ENCODE measurements at places on chromosomes 13 and 19. TPM values are rescaled to one million over a fixed set of nuclear protein-coding genes. Genes with fewer than 3 reads are reported as not detected.

GRCh38 chr19:19145684-19146608 is 7.7 kb upstream of the TMEM161A start:
- peak; percentile 58 for DNase-seq

DNA sequence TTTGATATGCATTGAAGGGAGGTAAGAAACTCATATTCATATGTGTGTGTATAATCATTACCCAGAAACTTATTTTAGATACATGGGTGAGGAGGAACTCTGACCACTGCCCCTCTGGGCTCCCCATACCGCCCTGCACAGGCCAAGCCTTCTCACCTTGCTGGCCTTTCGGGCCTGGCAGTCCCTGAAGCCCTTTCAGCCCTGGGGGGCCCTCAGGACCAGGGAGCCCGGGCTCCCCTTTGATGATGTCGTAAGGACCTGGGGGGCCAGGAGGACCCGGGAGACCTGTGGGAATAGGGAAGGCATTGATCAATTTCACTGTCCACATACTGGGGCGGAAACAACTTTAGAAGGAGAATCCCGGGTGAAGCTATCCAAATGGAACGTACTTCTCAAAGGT is 142.3 kb downstream of the COL4A1 start:
- DNase-seq: no peak

DNA sequence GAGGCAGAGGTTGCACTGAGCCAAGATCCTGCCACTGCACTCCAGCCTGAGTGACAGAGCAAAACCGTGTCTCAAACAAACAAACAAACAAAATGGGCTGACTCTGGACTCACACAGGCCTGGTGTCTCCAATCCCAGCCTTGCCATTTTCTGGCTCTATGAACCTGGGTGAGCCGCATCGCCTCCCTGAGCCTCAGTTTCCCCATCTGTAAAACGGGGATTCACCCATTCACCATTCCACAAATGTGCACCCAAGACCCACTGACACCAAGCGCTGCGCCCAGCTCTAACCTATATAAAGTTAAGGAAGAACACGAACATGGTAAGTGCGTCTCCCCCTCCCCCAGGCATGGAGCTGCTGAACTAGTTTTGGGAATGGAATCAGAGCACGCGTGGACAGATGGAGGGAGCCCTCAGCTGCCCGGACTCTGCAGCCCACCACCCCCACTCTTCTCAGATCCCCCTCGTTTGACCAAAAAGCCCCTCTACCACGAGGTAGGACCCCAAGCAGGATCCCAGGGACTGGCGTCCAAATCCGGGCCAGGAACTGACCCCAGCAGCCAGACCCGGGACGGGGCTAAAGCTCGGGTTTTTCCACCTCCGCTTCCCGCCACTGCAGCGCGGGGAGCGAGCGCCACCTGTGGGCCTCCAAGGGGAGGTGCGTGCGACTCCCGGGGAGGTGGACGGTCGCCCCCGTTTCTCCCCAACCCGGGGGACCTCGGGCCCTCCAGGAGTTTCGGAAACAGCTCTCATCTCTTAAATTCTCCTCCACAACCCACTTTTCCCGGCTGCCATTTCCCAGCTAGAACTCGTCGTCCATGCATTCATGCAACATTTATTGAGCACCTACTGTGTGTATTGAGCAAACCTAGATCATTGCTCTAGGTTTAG is 33.0 kb upstream of the ADGRE5 start:
- DNase-seq: peak; percentile 37

- peak; percentile 51 for DNase-seq
Measured at GRCh38 chr13:21616880-21617279, 12.9 kb upstream of the MICU2 start.

DNA sequence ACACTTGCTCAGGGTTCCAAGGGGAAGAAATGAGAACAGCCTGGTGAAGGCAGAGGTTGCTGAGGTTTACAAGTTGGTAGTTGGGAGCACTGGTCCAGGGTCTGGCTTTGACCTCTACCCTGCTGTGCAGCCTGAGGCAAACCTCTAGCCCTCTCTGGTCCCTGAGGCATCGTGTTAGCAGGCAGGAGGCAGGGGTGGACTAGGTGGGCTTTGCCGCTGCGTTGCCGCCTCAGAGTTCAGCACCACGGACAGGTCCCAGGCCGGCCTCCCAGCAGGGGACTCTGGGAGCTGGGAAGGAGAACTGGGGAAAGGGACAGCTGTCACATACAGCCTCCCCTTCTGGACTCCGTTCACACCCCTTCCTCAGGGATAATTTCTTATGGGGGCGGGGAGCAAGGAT is 3.1 kb downstream of the NCAN start:
- peak; percentile 19 for DNase-seq

- DNase-seq: no peak
Measured at GRCh38 chr19:35852029-35852780, at the start of gene NPHS1. TSS of gene NPHS1 (minus strand) at chr19:35852504. CDS start at chr19:35851837, 667 bp downstream.

DNA sequence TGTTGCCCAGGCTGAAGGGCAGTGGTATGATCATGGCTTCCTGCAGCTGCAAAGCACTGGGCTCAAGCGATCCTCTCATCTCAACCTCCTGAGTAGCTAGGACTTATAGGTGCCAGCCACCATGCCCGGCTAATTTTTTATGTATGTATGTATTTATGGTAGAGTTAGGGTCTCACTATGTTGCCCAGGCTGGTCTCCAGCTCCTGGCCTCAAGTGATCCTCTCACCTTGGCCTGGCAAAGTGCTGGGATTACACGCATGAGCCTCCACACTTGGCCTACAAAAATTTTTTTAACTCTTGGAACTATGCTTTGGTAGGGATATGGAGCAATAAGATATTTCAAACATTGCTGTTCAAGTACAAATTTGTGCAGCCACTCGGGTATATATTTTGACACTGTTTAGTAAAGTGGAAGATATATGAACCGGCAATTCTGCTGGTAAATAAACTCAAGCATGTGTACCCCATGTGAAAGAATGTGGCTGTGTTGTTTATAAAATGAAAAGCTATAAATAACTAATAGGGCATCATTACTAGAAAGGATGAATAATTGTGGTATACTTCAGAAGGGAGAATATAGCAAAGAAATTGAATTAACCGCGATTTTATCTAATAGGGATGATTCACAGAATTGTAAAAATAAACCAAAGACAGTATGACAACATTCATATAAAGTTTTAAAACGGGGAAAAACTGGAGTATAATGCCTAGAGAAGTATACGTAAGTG is 1.1 kb downstream of the ZNF566 start:
- no peak for DNase-seq

GRCh38 chr13:30880856-30881155 is 25.3 kb upstream of the MEDAG start:
- DNase-seq: peak; percentile 73

GRCh38 chr13:104385404-104385803 is 1319.2 kb upstream of the SLC10A2 start:
- no peak for DNase-seq

DNA sequence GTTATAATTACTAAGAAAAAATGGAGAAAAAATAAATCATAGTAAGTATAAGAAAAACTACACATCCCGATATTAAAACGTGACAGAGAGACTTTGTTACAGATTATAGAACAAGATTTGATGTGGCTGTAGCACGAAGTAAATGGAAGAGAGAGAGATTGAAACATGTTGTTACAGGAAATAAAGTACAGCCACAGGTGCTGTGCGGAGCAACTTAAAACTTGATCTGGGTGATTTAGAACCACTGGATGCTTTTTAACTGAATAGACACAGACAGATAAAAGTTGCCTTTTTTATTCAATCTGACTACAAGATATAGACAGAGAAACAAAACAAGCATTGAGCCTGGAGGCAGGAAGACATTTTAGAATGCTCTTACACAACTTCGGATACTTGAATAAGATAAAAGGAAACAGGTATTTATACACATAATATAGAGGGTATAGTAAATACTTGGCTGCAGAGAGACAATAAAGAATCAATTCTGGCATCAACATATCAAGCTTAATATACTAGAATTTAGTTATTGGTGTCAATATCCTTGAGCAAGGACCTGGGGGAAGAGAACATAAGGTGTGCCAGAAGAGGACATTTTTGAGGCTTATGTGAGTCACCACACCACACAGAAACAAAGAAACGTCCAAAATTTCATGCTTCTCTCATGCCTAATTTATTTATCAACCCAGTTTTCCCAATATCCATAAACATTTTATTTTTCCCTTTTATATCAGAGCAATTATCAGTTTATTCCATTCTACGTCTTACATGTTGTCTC is 548.5 kb downstream of the SLITRK1 start:
- no peak for DNase-seq

GRCh38 chr13:99687723-99688397 is 186.6 kb downstream of the TM9SF2 start:
- DNase-seq: no peak

GRCh38 chr13:24212674-24213073 is 52.2 kb downstream of the SPATA13 start:
- DNase-seq: no peak

GRCh38 chr13:38824342-38824741 is 137.5 kb downstream of the FREM2 start:
- DNase-seq: no peak

DNA sequence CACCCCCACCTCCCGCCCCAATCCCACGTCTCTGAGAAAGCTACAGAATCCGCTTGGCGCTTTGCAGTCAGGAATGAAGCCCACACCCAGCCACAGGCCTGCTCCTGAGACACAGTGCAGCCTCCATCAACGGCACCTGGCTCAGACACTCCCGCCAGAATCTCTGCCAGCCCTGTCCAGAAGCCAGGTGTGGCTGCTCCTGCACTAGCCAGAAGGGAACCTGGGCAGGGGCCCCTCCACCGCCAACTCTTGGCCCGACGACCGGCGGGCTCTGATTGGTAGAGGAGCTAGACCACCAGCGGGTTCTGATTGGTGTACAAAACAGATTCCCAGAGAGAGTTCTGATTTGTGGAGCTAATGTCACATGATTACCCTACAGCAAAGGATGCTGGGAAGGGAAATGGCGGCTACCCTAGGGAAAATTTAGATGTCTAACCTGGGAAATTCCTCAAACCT is 2.9 kb upstream of the PPP6R1 start:
- no peak for DNase-seq

DNA sequence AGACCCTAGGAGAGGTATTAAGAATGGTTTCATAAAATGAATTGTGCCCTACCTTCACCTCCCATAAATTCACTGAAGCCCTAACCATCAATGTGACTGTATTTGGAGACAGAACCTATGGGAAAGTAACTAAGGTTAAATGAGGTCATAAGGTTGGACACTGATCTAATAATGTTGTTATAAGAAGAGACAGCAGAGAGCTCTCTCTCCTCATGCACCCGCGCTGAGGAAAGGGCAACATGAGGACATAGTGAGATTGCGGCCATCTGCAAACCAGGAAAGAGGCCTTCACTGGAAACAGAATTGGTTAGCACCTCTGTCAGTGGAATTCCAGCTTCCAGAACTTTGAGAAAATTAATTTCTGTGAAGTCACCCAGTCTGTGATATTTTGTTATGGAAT is 1396.1 kb upstream of the MIR17HG start:
- no peak for DNase-seq

The ACER1 gene
- total RNA-seq: not detected

The ZNF146 gene
- 50.2 TPM for total RNA-seq

The CLDN10 gene
- total RNA-seq: not detected

The LILRA1 gene
- total RNA-seq: not detected

The RNF113B gene
- total RNA-seq: not detected

The ZNF763 gene
- 0.76 TPM for total RNA-seq

The ZNF571 gene
- total RNA-seq: 0.10 TPM

The PNMA8B gene
- not detected for total RNA-seq
